ENCODE measurements at places on chromosomes 13 and 19.

- no peak for DNase-seq
Observed at GRCh38 chr13:113052971-113053370, 52.6 kb upstream of the F7 start.

- no peak for DNase-seq
Observed at GRCh38 chr13:23636360-23636759, 66.1 kb downstream of the TNFRSF19 start.

DNA sequence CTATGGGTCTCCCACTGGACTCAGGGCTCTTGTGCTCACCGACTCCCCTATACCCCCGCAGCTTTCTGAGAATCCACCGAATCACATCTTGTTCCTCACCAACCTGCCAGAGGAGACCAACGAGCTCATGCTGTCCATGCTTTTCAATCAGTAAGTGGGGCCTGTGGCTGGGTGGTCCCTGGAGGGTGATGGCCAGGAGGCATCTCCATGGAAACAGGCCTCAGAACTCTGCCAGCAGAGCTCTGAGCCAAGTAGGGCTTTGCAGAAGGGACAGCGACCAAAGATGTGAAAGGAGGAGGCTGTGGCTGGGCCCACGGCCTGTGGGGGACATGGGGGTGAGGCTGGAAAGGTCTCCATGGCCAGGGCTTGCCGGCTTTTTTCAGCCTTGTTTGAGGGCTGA is 11.8 kb upstream of the MIA start:
- no peak for DNase-seq

- DNase-seq, result no peak
Observed at GRCh38 chr19:45117671-45118070, 24.7 kb downstream of the PPP1R37 start.

GRCh38 chr13:92122186-92122853 is 723.9 kb downstream of the GPC5 start:
- no peak for DNase-seq

GRCh38 chr13:76647550-76647949 is 238.7 kb downstream of the KCTD12 start:
- no peak for DNase-seq

GRCh38 chr13:89066868-89067466 is 1395.8 kb downstream of the SLITRK5 start:
- DNase-seq, result peak; percentile 2

GRCh38 chr19:54319049-54319448 is 6.1 kb upstream of the LILRA5 start:
- no peak for DNase-seq

GRCh38 chr13:39463611-39464010 is 139.4 kb downstream of the LHFPL6 start:
- DNase-seq, result no peak

GRCh38 chr13:30787738-30788525 is 52.6 kb downstream of the ALOX5AP start:
- DNase-seq, result no peak

DNA sequence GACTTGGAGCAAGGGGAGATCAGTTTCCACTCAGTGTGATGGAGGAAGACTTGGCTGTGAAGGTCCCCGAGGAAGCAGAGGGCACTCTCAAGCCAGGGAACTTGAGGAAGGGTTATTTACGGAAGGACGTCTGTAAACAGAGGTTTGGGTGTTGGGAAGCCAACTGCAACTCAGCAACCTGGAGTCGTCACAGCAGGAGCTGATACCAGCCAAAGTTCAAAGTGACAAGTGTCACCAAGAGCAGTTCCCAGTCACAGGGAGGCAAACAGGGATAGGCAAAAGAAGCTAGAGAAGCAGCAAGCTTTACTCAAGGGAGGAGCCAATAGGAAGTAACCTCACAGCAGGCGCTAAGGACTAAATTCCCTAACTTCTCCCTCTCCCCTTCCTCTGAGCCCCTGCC is 205.5 kb downstream of the EFNB2 start:
- DNase-seq, result no peak

- DNase-seq, result peak; percentile 16
Observed at GRCh38 chr19:4633140-4633967, 6.0 kb upstream of the TNFAIP8L1 start.

DNA sequence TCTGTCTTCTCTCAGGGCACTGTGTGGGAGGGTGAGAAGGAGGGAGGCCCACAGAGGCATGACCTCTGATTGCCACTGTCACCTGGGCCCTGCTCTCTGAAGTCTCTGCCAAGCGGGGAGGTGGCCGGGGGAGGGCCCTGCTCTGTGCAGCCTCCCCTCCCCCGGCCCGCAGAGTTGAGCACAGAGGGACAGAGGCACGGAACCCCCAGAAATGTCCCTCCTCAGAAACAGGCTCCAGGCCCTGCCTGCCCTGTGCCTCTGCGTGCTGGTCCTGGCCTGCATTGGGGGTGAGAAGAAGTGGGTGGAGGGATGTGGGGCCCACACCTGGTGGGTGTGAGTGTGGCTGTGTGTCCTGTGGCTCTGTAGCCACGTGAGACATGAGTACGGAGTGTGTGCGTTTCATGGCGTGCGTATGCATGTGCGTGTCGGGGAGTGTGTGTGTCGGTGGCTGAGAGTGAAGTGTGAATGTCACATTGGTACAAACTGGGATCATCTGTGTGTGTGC is at the start of gene APOC4:
TSS of gene APOC4 (plus strand) at position 171 of the 505 bp plus-strand sequence. CDS start at position 212, 41 bp downstream.
- DNase-seq, result no peak

DNA sequence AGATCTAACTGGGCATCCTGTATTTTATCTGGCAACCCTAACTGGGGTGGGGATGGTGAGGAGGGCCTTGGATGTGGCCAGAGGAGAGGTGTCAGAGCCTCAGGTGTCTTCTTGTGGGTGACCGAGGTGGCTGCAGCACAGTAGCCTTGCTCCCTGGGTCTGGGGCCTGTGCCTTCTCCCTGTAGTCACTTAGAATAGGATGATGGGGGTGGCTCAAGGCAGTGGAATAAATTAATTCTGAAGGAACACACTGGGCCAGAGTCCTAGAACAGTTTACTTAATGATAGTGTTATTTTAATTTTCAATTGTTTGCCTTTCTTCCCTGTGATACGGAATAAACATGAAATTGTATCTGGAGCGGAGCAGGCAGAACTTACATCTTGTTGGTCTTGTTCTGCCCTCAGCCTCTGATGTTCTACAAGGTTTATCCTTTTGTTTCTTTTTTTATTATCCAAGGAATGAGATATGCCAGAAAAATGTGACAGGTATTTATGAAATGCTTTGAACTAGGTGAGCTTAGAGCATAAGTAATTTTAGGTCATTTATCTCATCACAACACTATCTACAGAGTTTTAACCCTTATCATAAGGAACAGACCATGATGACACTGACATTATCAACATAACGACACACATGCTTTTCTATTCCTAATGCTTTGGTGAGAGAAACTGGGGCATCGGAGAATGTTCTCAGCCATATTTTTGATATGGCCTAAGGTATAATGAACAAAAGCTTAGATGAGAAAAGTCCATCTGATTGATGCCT is 51.4 kb downstream of the LRCH1 start:
- DNase-seq, result no peak

DNA sequence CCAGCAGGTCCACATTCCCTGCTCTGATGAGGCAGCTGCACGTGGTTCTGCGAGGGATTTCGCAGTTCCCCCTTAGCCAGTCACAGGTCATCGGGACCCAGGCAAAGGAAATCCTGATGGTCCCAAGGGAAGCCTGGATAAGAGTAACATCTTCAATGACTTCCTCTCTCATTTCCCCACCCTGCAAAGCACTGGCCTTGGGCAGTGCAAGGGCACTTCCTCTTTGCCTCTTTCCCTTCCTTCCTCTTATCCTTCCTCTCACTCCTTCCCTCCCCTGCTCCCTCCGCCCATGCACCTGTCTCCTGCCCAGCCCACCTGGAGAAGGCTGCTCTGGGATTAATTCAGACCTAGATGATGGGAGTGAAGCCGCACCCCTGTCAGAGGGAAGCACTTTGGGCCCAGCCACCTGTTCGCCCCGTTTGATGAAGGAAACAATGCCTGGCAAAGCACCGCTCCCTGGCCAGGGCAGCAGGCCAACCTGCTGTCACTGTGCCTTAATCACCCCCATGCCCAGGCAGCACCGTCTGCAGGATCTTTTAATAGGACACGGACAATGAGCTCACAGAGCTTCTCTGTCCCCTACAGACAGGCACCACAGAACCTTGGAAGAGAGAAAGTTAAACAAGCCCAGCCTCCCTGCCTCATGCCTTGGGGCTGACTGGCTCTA is 113.5 kb upstream of the PABPC3 start:
- DNase-seq, result no peak

DNA sequence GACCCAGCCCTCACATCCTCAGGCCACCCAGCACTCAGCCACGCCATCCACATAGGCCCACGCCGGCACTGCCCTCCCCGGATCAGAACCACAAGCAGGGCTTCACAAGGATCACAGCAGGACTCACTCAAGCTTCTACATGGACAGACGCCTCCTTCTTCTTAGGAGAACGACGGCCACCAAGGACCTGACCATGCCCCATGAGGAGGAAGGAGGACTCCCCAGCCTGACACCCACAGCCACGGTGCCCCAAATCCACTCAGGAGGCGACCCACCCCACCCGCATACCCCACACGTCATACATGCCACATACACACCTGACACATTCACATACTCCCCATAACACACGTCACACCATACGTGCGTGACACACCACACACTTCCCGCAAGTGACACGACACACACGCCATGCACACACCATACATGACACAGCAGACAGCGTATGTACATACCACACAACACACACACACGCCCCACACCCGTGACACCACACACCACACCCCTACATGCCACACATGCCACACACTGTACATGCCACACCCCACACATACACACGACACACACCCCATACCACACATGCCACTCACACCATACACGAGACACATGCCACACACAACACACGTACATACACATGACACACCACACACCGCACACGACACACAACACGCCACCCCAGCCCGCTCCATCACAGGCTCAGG is 50.4 kb downstream of the MLLT1 start:
- no peak for DNase-seq

DNA sequence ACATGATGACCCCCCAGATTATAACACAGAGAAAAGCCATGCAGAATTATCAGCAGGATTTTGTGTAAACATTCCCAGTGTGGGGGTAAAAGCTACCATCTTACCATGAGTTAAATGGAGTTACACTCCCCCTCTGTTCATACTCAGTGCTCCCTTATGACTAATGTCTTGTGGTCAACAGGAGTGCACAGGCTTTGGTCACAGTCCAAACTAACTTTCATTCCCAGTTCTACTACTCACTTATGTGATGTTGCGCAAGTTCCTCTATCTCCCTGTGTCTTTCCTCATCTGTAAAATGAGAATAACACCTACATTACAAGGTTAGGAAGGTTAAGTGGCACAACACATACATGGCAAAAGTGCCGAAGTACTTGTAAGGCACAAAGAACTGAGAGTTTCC is 277.9 kb downstream of the RBM26 start:
- DNase-seq, result no peak

DNA sequence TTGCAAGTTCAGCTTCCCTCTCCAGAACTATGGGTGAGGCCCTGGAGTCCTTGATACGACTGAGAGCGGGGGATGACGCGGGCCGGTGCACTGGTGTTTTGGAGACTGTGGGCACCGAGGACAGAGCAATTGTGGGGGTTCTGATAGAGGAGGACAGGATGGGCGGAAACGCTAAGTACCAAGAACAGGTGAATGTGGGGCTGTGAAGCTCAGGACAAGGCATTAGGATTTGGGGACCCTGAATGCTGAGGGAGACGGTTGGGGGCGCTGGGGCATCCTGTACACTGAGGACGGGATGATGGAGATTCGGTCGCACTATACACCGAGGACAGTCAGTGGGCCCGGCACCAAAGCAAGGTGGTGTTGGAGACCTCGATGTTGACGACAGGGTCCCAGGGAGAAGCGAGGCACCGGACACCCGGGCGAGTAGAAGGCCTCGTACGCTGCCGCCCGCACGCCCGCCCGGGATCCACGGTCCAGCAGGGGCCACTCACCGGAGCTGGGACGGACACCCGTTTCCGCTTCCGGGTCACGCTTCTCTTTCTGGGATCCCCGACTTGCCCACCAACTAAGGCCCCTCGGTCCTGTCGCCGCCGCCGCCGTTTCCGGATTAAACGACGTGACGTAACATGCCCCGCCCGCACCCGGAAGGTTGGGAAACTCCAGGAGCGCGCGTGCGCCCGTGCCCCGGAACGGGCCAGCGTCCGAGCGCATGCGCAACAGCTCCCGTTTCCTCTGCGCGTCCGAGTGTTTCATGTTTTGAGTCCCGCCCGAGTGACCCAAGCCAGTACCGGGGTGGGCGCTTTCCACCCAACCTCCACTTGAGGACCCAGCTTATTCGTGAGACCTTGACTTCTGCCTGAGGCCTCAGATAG is at the start of gene CHMP2A:
TSS of gene CHMP2A (minus strand) at position 612 of the 875 bp plus-strand sequence. CDS start 893 bp downstream, outside the sequence.
- peak; percentile 96 for DNase-seq

DNA sequence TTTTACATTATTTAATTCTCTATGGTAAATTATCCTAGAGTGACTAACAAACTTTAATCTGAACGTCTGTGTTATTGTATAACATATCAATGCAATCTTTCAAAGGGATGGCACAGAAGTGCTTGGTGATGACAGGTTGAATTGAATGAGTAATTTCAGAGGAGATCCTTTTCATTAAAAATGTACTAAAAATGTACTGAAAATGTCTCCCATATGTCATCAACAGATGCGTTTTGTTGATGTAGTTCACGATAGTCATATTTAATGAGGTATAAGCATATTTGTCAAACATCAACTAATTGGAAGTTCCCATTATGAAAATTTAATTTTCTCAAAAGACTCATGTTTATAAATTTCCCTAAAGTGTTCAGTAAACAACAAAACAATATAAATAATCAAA is 1434.7 kb upstream of the PCDH20 start:
- DNase-seq, result no peak
